Aorta (tissue), 5 donors: ENCODE measurements at places on chromosomes 3 and 15.

GRCh38 chr15:69593981-69594966 lies 141.7 kb downstream of the RPLP1 start:
- no peaks in the 10 kb centered on the region for H3K36me3 ChIP-seq
- H3K4me1 ChIP-seq = no peaks in the 10 kb centered on the region
- H3K27me3 ChIP-seq = no peaks in the 10 kb centered on the region
- no peak overlapping the region for H3K4me3 ChIP-seq

GRCh38 chr15:69825941-69826818 lies 271.5 kb downstream of the TLE3 start:
- H3K27ac ChIP-seq = no peak overlapping the region
- no peaks in the 10 kb centered on the region for H3K36me3 ChIP-seq
- no peaks in the 10 kb centered on the region for H3K27me3 ChIP-seq
- no peak overlapping the region for H3K4me3 ChIP-seq
- no peaks in the 10 kb centered on the region for H3K4me1 ChIP-seq

DNA sequence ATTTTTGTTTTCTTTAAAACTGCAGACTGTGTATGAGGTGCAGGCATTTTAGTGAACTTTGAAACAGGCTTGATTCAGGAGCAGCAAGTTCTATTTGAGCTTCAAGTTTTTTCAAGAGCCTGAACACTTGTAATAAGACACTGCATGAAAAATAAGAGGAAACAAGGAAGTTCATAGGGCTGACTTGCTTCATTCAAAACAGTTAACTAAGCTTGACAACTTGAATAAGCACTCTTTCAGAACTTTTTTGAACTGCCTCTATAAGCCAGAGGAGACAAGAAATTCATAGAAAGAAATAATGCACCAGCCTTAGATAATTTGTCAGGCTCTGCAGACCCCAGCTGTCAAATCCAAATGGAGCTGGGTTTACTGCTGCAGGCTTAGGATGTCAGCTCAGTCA lies 130.2 kb downstream of the SSR3 start:
- no peaks in the 10 kb centered on the region for H3K36me3 ChIP-seq
- DNase-seq = no peak
- H3K4me1 ChIP-seq = no peaks in the 10 kb centered on the region
- no peak overlapping the region for H3K27ac ChIP-seq
- H3K27me3 ChIP-seq = no peaks in the 10 kb centered on the region

- no peak overlapping the region for H3K27ac ChIP-seq
- H3K4me1 ChIP-seq = no peaks in the 10 kb centered on the region
- no peak for DNase-seq
- H3K36me3 ChIP-seq = no peaks in the 10 kb centered on the region
- H3K27me3 ChIP-seq = no peaks in the 10 kb centered on the region
- no peak overlapping the region for H3K4me3 ChIP-seq
Measured at GRCh38 chr3:121989943-121990342, 32.1 kb downstream of the ILDR1 start.

DNA sequence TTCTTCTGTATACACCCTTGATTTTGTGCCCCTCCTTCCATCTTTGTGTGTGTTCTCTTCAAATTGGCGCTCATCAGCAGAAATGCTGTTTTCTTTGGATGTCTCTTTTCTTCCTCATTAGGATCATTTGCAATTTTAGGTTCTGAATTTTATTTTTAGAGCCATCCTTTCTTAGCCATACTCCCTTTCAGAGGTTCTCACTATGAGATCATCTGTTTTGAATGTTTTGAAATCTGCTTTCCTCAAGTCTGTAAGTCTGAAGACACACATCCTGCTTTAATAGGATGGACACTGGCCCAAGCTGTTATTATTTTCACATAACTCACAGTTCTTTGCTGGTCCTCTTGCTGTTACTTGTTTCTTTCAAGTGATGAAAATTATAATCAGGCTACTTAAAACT lies 124.8 kb downstream of the BDH1 start:
- no peaks in the 10 kb centered on the region for H3K36me3 ChIP-seq
- no peak for DNase-seq
- H3K4me3 ChIP-seq = no peak overlapping the region
- H3K4me1 ChIP-seq = no peaks in the 10 kb centered on the region
- no peaks in the 10 kb centered on the region for H3K27me3 ChIP-seq
- H3K27ac ChIP-seq = no peak overlapping the region

DNA sequence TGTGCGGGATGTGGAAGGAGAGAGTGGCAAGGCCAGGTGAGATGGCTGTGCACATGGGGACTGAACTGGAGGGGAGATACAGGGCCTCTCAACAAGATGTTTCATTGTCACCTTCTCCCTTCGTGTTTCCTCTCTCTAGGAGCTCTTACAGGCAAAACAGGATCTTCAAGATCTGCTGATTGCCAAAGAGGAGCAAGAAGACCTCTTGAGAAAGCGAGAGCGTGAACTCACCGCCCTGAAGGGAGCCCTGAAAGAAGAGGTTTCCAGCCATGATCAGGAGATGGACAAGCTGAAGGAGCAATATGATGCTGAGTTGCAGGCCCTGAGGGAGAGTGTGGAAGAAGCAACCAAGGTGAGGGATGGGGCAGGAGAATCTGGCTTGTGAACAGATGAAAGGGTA lies 85.2 kb downstream of the CGNL1 start:
- H3K4me1 ChIP-seq = peaks cover 3% of the 10 kb centered on the region
- H3K27ac ChIP-seq = no peak overlapping the region
- no peak for DNase-seq
- H3K27me3 ChIP-seq = no peaks in the 10 kb centered on the region
- no peak overlapping the region for H3K4me3 ChIP-seq

DNA sequence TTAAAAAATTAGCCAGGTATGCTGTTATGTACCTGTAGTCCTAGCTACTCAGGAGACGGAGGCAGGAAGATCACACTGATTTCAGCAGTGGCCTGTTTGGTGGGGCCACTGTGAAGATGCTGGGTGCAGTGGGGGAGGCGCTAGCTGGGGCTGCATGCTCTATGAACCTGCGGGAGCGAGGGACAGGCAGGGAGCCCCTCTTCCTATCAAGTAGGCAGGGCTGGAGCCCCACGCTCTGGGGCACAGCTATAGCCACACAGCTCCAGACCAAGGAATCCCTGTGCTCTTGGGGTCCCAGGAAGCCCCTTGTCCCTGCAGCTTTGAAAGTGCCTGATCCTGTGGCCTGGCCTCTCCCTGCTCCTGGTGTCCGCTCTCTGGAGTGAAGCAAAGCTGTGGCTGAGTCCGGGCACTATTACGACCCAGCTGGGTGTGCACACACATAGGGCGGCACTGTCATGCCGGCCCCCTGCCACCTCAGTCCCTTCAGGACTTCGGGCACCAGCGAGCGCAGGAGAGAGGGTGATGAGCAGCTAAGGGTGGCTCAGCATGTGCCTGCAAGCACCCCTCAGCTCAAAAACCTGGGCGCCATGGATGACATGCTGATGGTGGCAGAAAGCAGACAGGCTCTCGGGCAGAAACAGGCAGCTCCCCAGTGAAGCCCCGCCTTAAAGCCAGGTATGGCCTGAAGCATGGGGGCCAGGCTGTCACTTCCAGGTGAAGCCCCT lies 262.6 kb downstream of the TBC1D5 start:
- no peaks in the 10 kb centered on the region for H3K4me1 ChIP-seq
- H3K4me3 ChIP-seq = no peak overlapping the region
- no peak overlapping the region for H3K27ac ChIP-seq
- H3K27me3 ChIP-seq = no peaks in the 10 kb centered on the region
- DNase-seq = no peak

- H3K4me3 ChIP-seq = no peak overlapping the region
- H3K27me3 ChIP-seq = no peaks in the 10 kb centered on the region
Measured at GRCh38 chr3:105933871-105934270, 65.1 kb upstream of the CBLB start.

DNA sequence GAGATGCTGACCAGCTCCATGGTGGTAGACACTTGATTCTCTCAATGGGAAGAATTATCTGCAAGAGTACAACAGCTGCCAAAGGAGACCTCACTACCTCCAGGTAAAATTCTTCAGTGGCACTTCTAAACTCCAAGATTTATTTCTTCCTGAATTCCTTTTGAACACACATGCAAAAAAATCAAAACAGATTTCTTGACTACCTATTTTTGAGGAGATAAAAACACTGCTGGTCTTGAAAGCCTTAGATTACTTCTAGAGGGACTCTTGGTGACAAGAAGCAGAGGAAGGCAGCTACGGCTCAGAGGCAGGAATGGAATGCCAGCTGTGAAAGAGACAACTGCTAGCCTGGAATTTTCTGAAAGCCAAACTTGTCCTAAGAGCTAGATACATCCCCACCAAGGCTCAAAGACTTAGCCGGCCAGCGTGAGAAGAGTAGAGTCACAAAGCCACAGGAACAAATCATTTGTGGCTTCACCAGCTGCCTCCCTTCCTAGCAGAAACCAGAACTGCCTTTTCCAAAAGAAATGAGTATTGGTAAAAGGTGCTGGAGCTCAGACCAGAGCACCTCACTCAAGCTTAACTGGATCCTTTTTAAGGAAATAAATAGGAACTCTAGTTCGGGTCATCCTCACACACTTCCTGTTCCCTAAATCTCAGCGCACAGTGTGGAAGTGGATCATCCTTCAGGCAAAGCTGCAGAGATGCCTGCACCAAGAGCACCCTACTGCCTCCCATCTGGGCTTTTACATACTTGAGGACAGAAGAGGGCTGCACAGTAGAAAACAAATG lies 32.6 kb downstream of the CLK3 start:
- H3K27me3 ChIP-seq = no peaks in the 10 kb centered on the region
- peaks cover 1% of the 10 kb centered on the region for H3K4me1 ChIP-seq
- H3K27ac ChIP-seq = no peak overlapping the region
- H3K4me3 ChIP-seq = no peak overlapping the region
- no peaks in the 10 kb centered on the region for H3K36me3 ChIP-seq
- DNase-seq = no peak
